NCI-H774 (cell line): ENCODE measurements at places on chromosomes 12 and 14.
A peak's percentile ranks its signal among the peaks of the same experiment; 100 is the strongest.

GRCh38 chr12:120583478-120584030, 2.4 kb upstream of the POP5 start:
- peak; percentile 72 for DNase-seq

DNA sequence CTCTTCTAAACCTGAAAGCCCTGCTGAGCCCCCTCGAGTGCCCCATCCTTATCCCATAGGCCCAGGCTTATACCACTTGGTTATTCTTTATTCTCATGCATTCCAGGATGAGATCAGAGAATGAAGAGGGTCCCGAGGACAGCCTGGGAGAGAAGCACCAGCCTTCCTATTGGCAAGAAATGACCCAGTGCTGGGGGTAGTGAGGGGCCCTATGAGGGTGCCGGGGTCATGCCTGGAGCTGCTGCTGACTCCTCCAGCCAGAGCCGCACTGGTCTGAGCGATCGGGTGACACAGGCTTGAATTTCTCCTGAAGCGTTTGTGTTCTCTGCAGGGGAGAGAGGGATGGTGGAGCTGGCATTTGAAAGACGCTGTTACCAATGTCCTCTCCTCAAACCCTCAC, 18.1 kb downstream of the MORN3 start:
- no peak for DNase-seq

GRCh38 chr12:66240096-66240820, 51.2 kb downstream of the IRAK3 start:
- no peak for DNase-seq

DNA sequence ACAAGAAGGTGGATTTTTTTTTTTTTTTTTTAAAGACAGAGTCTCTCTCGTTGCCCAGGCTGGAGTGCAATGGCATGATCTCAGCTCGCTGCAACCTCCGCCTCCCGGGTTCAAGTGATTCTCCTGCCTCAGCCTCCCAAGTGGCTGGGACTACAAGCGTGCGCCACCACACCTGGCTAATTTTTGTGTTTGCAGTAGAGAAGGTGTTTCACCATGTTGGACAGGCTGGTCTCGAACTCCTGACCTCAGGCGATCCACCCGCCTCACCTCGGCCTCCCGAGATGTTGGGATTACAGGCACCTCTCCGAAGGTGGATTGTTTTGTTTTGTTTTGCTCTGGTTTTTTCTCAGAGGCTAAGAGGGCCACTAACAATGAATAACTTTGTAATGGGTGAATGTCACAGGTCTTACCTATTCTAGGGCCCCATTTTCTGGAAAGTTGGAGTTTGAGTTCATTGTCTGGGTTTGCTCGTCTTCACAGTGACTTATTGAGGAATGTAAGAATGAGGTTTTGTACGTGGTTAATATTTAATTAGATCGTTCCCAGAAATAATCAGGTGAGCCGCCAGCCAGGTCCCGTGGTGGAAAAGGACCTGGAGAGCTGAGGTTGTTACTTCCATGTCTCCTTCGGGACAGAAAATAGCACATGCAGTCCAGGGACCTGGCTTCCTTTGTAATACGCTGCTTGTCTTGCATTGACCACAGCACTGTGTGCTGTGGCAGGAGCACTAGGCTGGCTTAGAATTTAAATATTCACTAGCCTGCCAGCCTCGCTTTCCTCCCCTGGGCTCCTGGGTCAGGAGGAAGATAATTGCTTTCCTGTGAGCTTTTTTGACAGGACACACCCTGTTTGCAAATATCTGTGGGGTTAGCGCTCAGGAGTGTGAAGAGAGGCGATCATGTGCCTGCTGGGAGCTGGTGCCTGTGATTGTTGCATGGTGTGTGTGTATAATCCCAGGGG, 2.3 kb downstream of the HIP1R start:
- DNase-seq, result peak; percentile 19

- no peak for DNase-seq
Measured at GRCh38 chr12:9796346-9796745, 30.9 kb upstream of the KLRF1 start.

DNA sequence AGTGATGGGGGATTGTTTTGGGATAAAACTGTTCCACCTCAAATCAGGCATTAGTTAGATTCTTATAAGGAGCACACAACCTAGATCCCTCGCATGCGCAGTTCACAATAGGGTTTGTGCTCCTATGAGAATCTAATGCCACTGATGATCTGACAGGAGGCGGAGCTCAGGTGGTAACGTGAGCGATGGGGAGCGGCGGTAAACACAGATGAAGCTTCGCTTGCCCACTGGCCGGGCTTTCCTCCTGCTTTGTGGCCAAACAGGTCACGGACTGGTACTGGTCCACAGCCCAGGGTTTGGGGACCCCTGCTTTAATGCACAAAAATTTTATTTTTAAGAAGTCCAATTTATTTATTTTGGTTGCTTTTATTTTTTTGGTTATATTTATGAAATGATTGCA, 238.8 kb downstream of the AACS start:
- no peak for DNase-seq

DNA sequence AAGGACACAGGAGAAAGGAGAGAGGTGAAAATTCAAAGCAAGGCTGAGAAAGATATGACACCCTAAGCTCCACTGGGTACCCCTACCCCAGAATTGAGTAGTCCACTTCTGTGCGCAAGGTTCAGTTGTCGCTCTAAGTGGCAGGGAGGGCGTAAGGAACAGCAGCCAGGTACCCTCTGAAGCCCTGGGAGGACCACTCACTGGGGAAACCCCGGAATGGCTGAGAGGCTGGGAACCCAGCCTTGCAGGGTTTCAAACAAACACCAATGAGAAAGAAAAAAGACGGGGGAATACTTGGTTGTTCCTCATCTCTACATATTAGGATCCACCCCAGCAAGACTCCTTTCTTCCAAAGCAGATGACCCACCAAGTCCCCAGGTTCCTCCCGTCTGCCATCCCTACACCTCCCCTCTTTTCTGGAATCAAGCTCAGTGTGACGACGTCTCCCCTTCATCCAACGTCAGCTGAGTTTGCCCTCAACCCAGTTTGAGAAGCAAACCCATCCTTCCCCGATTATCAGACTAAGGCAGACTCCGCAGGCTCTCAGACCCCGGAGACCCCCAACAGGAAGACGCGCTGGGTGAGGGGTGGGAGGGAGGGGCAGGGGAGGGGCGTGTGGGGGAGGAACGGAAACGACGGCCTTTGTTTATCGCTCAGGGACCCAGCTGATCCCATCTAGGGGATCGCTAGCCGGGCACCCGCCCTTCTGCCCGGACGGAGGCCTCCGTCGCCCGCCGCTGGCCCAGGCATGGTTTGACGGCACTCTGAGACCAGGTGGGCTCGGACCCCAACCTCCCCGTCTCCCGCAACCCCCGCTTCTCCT, 795 bp downstream of the LMBR1L start:
- DNase-seq, result no peak

GRCh38 chr14:101600336-101600890, 39.1 kb downstream of the DIO3 start:
- no peak for DNase-seq

GRCh38 chr14:99780690-99781089, 12.5 kb upstream of the EML1 start:
- DNase-seq, result no peak

- DNase-seq, result no peak
Measured at GRCh38 chr14:73105727-73106126, 30.6 kb upstream of the PSEN1 start.

GRCh38 chr14:103423050-103423461, 37.8 kb downstream of the MARK3 start:
- DNase-seq, result no peak

GRCh38 chr14:102221026-102221425, 81.3 kb downstream of the WDR20 start:
- no peak for DNase-seq

DNA sequence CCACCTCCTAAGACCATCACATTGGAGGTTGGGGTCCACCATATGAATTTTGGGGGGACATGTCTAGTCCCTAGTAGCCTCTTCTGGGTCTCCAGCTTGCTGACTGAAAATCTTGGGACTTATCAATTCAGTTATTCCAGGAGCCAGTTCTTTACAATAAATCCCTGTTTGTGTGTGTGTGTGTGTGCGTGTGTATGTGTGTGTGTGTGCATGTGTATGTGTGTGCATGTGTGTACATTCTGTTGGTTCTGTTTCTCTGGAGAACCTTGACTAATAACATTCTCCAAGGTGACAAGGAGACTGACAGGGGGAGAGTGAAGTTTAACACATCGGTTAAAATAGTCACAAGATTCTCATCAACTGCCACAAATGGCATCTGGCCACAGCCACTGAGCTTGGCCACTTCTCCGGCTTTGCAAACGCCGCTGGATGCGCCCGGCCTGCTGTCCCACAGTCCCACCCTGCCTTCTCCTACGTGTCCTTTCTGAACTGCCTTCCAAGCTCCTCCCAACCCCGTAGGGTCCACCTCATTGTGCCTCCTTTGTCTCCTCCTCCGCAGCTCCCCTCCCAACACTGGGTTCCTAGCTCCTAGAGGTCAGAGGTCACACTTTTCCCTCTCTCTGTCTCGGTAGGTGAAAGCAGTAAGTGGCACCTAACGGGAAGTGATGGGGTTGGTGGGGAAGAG, 88.1 kb upstream of the DIO3 start:
- DNase-seq, result no peak

- peak; percentile 47 for DNase-seq
Measured at GRCh38 chr12:95820096-95820703, 29.6 kb upstream of the NTN4 start.

DNA sequence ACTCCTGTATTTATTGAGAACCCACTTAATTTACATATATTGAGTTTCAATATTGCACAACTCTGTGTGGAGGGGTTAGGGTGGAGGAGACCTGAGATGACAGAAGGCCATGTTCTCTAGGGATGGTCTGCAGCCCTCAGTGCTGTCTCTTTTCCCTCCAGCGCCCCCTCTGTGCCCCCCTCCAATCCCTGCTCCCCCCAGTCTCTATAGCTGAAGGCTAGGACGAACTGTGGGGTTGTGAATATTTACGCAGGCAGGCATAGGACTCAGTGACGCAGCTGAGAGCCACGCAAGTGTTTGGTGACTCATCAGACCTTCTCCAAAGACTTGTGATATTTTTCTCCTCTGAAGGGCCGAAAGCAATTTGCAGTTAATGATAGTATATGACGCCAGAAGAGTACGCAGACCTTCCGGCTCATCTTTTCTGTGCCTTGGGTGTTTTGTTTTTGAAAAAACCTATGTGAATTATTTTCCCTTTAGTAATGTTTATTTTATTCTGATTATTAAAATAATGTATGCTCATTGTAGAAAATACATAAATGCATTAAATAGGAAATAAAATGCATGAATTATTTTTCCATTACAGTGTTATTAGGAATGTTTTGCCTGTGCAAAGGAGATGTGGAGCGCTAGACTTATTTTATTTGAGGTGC, 85.3 kb downstream of the SLC25A47 start:
- no peak for DNase-seq

GRCh38 chr12:112664569-112664968, 127.0 kb upstream of the RPH3A start:
- no peak for DNase-seq
